ENCODE measurements at places on chromosomes 12 and 14.

DNA sequence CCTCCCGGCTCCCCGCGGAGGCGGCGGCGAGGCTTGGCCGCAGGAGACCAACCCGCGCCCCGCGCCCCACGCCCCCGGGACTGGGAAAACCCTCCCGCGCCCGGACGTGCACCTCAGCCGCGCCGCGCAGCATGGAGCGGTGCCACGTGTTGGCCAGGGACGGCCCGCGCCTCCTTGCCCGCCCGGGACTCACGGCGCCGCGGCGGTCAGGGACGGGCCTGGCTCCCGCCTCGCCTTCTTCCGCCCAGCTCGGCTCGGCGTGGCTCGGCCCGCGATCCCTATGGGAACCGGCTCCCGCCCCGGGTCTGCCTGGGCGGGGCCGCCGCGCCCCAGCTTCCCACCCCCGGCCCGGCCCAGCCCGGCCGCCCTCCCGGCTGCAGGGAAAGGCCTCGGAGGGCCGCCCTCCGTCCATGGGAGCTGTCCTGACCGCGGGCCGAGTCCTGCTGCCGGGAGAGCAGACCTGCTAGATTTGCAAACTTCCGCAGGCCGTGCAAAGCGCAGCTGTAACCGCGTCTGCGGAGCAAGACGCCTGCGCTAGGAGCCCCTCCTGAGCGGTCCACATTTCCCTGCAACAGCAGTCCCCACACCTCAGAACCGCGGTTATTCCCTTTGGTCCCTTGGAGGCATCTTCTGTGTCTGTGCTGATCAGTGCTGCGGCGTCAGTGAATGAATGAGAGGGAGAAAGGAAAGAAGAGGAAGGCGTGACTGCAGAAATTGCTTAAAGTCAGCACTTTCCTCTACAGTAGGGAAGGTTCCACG lies at the start of gene CDKL1:
TSS of gene CDKL1 (minus strand) at position 251 of the 759 bp plus-strand sequence. CDS start 1,013 bp downstream, outside the sequence.
- DNase-seq, result peak; percentile 39

DNA sequence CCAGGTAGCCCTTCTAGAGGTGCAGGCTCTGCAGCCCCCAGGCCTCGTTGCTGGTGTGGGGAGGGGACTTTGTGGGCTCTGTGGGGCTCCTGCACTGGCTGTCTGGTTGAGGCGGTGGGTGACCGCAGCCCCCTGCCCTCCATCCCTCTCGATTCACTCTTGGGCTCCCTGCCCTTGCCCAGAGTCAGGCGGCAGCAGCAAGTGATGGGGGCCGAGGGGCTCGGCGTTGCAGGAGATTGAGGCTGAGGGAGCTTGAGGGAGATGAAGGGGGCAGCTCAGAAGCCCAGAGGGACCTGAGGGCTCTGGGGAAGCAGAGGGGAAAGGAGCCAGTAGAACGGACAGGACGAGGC lies 9.5 kb upstream of the LRTM2 start:
- DNase-seq, result no peak

DNA sequence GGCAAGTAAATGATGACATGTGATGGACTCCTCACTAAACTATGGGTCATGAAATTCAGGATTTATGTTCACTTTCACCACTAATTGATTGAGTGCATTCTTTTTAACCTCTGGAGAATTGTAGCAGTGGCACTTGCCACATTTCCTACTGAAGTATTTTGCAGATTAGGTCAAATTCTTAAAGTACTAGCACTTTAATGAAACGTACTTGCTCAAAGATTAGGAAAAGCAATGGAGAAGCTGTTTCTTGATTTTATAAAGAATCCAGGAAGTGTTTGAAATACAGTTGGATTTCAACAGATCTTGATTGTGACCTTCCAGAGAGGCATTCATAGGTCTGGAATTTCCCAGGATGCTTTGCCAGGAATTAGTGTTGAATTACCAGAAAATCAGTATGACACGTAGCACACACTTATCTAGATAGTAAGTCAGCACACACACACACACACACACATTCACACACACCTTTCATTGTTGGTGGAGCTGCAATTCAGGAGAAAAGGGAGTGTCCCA lies 162.6 kb downstream of the MYRFL start:
- no peak for DNase-seq

- DNase-seq, result peak; percentile 40
These were observed 35.4 kb upstream of the TMEM179 start for GRCh38 chr14:104639885-104640548.

DNA sequence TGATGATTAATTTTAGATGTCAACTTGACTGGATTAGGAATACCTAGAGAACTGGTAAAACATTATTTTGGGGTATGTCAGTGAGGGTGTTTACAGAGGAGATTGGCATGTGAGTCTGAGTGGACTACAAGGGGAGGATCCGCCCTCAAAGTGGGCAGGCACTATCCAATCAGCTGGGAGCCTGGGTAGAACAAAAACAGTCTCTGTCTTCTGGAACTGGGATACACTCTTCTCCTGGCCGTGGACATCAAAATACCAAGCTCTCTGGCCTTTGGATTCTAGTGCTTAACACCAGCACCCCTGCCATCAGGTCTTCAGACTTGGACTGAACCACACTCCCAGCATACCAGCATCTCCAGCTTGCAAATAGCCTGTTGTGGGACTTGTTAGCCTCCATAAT lies 4.4 kb upstream of the SCAF11 start:
- peak; percentile 27 for DNase-seq

DNA sequence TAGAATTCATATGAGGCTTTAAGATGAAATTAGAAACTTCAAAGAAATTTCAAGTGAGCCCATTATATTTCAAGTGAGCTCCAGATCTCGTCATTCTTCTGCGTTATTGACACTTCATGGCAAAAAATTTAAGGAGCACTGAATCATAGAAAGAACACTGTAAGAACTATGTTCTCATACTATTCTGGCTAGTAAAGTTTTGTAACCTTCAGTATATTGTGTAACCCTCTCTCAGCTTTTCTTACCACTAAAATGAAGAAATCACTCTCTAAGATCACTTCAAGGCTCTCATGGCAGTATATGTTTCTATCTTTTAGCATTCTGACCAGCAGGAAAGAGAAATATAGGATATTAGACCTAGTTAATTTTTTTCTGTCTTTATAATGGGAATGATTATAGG lies 6.3 kb downstream of the GPHN start:
- DNase-seq, result no peak

- DNase-seq, result no peak
These were observed 79.5 kb downstream of the RPS29 start for GRCh38 chr14:49506650-49507049.

DNA sequence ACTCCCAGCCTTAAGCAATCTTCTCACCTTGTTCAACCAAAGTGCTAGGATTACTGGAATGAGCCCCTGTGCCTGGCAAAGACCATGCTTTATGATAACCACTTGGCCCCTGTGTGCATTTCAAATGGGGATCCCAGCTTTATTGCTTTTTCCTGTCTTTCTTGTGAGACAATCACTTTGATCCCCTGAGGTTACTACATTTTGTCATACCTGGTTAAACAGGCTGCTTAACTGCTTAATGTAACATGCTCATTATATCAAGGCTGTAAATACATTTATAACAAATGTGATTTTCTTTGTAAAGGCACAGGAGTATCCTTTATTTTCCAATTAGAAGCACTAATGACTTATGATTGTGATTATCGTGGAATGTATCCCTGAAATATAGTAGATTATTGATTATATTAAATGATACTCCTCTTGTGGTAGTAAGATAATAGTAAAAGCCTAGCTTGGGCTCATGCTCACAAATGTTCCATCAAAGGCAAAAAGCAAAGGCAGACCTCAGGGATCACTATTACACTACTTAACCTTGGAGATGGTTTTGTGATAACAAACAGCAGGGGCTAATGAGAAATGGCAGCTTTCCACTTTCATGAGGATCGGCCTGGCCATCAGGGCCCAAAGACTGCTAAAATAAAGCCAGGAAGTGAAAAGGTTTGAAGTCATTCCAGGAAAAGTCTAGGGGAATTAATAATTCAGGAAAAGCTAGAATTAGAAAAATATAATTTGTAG lies 290.8 kb upstream of the MDGA2 start:
- DNase-seq, result no peak

- no peak for DNase-seq
These were observed 23.7 kb upstream of the PARP11 start for GRCh38 chr12:3896801-3897351.

DNA sequence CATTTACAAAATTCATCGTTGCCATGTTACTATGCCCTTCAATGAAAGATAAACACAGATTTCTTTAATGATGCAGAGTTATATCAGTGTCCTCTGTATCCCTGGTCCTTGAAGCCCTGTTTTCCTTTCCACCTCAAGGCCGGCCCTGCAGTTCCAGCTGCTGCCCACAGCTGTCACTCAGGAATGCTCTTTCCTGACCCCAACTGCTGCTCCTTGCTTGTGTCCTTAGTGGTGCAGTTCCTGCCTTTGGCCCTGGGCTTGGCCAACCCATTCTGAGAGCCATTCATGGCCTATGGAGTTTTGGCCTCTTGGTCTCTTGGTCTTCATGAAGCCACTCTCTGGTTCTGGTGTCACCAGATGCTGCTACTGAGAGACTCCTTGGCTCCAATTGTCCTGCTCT lies 93.1 kb downstream of the GAS2L3 start:
- DNase-seq, result no peak

DNA sequence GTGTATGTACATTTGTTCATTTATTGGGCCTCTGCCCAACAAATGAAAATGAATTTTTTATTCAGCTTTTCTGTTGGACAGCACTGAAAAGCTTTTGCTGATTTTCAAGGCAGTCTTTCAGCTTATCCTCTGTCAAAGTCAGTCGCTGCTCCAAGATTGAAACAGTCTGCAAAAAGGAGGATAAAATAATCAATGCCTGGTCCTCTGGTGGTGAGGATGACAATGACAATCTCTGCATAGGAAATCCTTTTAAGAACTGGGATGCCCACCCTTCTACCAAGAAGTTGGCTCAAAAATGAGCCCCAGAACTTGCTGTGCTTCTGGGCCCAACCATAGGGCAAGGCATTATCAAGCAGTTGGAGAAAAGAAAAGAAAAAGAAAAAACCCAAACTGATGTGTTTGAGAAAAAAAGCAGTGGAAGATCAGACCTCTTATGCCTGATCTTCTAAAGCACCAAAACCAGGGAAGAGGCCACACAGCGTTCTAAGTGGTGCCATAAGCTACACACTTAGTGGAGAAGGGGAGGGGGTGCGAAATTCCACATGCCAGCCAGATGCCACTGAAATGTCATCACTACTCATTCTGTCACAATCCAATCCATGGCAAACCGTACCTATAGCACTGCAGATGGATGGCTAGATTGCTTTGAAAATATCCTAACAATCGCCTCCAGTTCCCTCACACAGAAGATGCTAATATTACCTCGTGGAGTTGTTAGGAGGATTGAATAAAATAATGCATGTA lies 69.0 kb upstream of the DUSP6 start:
- no peak for DNase-seq

GRCh38 chr14:91796617-91797347 lies 64.9 kb upstream of the CATSPERB start:
- DNase-seq, result no peak

DNA sequence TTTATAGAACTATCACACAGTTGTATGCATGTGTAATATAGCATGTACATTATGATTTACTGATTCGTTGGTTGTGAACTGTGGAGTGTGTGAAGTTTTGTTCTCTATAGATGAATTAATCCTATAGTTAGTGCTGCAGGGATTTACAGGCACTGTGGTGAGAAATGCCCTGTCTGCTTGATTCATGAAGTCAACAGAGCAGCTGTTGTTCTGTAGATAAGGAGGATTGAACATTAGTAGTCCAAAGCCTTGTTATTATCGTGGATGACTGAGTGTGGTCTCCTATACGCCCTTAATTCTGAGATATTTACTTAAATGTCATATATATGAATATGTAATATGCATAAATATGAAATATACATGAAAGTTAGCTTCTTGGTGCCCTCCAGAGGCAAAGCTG lies 98.3 kb downstream of the DNAH10 start:
- DNase-seq, result no peak

Data from anterior cingulate cortex (tissue), 58 donors.